ENCODE measurements at places on chromosomes 1 and 21.

DNA sequence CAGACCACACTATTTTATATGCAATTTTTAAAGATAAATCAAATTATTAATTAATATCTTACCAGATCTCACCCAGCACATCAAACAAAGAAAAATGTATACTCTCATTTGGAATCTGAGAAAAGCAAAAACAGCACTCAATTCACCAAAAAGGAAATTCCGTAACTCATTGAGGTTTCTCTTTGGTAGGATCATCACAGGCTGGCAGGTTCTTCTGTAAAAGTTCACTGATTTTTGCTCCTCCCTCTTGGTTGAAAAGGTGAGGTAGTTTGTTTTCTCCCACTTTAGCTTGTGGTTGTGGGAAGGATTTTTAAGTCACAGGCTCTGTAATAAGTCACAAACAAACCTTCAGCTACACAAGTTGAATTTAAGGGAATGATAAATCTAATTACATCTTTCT lies at the start of gene LIPI:
Gene LIPI, minus strand, starts transcription at position 218 of the 400 bp plus-strand sequence. Its CDS starts 110 bp downstream, at position 108.
- DNase-seq: no peak

DNA sequence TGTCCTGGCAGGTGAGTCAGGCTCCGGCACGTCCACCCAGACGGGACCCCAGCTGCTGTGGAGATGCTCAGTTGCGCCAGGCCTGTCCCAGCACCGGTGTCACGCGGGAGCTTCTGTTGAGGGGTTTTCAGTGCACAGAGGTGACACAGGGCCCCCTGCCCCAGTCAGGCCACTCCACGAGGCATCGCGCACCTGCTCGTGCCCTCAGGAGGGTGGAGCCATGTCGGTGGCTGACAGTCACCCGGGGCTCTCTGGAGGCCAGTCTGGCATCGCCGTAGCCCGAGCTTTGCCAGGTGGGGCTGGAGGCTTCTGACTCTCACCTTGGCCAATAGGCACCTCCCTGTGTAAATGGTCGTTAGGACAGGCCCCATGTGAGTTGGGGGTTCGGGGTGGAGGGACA lies 11.1 kb downstream of the TMEM240 start:
- no peak for DNase-seq

DNA sequence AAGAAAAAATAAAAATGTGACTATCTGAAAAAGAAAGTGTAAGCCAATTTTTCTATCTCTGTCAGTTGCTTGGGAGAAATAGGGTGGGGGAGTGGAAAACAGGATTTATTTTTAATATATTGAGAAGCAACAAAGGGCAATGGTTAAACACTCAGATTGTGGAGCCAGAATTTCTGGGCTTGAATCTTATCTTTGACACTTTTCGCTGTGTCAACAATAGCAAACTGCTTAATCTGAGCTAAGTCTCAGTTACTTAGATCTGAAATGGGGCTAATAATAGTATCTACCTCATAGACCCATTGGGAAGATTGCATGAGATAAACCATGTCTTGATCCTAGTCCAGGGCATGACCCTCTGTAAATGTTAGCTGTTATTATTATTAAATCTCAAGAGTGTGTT lies 468.1 kb downstream of the ADGRL2 start:
- no peak for DNase-seq

GRCh38 chr1:65119951-65120350 lies 28.1 kb upstream of the AK4 start:
- DNase-seq: no peak

DNA sequence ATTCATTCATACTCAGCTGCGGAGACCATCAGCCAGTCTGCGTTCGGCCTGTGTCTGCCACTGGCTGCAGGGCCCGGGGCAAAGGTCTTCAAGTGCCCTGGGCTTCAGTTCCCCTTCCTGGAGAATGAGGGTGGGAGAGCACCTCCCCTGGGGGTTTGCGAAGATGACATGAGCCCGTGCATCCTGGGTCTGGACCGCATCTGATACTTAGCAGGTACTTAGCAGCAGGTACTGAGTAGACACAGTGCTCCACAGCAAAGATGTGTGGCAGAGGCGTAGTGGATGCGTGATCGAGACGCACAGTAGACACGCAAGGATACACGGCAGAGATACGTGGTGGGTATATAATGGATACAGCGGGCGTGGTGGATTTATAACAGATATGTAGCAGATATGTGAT lies 51.3 kb downstream of the PRKCZ start:
- no peak for DNase-seq

DNA sequence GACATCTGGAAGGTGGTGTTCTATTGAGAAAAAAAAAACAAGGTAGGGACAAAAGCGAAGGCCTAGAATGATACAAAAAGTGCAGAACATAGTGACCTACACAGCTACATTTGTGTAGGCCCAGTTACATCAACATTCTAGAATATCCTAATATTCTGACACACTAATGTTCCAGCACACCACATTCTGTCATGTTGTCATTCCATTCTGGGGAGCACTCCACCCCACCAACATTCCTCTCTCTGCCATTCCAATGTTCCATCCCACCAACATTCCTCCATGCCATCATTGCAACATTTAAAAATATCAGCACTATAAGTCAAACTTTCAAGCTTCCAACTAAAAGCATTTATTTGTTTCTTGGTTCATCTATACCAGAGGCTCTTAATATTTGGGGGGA lies 28.5 kb downstream of the COA7 start:
- no peak for DNase-seq

DNA sequence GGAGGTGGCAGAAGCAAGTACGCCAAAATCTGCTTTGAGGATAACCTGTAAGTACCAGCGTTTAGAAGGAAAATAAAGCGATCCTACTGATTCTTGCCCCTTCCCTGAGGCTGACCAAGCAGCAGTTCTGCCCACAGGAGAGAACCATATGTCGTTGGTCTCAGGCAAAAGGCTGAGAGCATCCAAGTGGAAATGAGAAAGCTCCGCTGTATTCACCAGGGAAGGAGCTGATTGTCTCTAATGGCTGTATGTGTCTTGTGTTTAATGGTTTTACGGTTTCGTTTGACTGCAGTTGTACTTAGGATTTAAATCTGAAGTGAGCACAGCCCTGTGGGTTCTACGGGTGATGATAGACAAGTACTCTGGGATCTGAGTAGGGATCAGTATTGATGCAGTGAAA lies 21.9 kb downstream of the FAM3B start:
- no peak for DNase-seq

DNA sequence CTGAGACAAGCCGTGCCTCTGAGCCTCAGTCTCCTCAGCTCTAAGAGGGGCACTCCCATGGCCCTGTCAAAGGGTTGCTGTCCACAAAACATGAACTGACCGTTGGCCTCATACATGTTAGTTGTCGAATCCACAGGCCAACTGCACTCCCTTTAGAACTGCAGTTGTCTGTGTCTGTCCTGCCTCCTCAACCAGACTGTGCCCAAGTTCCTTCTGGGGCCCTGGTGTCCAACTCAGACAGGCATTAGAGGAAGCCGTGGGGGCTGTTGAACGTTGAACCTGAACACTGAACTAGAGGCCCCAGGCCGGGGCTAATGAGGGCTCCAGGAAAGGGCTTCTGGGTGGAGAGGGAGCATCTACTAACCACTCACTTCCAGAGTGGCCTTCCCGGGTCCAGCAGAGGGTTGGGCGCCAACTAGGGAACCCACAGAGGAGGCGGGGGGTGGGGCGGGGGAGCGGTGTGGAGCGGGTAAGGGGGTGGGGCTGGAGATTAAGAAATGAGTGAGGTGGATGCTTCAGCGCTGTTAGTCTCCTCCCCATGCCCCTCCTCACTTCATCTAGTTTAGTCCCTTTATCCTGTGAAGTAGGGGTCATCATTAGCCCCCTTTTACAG lies at the start of gene RAB42:
Gene RAB42, plus strand, starts transcription at position 558 of the 613 bp plus-strand sequence. CDS start 247 bp downstream, outside the sequence.
- no peak for DNase-seq

GRCh38 chr21:39705849-39706248 lies 39.1 kb upstream of the IGSF5 start:
- no peak for DNase-seq

- no peak for DNase-seq
Observed at GRCh38 chr1:62131093-62131725, 63.4 kb upstream of the L1TD1 start.

- DNase-seq: no peak
Observed at GRCh38 chr1:40971966-40972365, 7.5 kb upstream of the CTPS1 start.

GRCh38 chr1:11730429-11730891 lies 5.5 kb upstream of the AGTRAP start:
- DNase-seq: no peak

DNA sequence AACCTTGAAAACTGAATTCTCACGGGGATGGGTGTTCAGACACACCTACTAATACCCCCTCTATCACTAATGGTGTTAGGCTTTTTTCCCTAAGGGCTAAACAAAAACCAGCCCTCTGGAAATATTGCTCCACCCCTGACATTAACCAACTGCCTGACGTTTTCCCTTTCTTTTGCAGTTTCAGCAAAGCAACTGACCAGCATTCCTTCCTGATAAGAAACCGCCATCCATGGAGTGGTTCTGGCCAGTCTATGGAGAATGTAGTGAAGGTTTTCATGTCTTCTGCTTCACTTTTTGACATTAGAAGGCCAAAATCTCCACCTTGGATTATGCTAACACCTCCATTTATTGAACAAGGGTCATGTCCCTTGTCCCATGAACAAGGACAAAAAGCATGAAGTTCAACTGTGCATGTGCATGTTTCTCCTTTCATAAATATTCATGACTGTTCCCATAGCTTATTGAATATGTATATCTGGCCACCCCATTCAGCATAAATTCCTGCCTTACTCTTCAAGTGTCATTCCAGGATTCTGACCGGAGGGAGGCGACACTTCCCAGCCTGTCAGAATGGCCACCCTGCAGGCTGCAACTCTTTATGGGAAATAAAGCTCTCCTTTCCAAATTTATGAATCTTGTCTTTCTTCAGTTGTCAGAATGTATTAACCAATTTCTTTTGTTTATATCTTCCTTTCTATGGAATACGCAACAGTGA lies 314.3 kb downstream of the HHIPL2 start:
- no peak for DNase-seq

- DNase-seq: no peak
Observed at GRCh38 chr21:41011951-41012366, 156.0 kb upstream of the BACE2 start.

DNA sequence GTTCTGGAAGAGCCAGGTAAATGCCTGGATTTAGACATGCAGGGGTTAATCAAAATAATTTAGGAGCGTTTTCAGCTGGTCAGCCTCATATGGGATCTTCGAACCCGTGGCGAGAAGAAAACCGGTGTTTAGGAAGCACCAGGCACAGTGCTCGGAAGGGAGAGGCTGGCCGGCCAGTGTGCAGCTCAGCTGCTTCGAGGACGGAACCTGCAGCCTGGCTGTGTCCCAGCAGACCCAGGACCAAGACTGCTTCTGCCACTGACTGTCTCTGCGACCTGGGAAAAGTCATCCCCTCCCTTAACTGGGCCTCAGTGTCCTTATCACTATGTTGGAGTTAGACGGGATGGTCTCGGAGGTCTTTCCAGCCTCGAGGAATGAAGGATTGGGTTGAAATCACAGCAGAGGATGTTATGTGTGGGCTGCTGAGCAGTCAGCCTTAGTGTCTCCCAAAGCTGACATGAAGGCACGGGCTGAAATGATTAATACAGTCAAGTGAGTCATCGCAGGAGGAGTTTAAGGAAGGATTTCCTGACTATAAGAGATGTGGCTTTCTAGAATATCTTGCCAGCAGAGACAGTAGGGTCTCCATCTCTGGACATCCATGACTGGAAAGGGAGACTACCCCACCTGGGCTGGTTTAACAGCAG lies 20.8 kb downstream of the PPFIA4 start:
- DNase-seq: no peak

DNA sequence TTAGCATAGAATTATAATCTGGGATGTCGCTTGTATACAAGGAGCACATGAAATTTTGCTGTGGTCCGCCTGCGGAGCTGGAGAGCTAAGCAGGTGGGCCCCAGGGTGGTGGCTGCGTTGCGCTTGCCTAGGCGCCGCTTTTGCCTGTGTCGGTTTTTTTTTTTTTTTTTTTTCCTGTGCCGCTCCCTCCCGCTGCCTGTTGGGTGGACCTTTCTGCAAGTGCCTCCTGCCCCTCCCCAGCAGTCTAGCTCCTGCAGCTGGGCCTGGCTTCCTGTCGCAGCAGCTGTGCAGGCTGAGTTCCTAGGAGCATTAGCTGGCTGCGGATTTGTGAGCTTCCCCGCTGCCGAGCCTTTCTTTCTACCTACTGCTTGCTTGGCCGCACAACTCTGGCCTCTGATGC lies 20.6 kb downstream of the PYHIN1 start:
- DNase-seq: no peak

GRCh38 chr1:59126366-59126765 lies 170.5 kb upstream of the FGGY start:
- no peak for DNase-seq

Measured in esophagus squamous epithelium (tissue), 5 donors.